ENCODE measurements at places on chromosomes 6 and 20.

GRCh38 chr6:257031-257725 is 35.1 kb upstream of the DUSP22 start:
- no peak for DNase-seq

- no peak for DNase-seq
Measured at GRCh38 chr20:2919518-2920245, 46.4 kb downstream of the PTPRA start.

- no peak for DNase-seq
Measured at GRCh38 chr20:60948224-60948623, 303.8 kb upstream of the CDH4 start.

- DNase-seq, result no peak
Measured at GRCh38 chr20:20821484-20822260, 109.2 kb upstream of the RALGAPA2 start.

GRCh38 chr20:50213531-50214106 is 23.0 kb downstream of the CEBPB start:
- DNase-seq, result no peak

DNA sequence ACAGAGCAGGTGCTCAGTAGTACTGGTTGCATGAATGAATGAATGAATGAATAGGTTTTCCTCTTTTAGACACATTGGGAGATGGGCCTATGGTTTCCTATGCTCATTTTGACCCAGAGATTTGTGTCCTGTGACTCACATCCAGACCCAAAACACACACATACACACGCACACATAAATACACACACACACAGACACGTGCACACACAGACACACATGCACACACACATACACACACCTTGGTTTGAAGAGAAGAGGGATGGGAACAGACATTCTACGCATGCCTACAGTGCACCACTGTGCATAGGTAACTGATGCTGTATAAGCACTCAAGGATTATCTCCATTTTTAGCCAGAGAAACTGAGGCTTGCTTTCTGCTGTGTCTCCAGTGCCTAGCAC is 4.1 kb downstream of the JPH2 start:
- DNase-seq, result no peak
